Nucleus accumbens (tissue), 56 donors: ENCODE measurements at places on chromosomes 5 and 9.

DNA sequence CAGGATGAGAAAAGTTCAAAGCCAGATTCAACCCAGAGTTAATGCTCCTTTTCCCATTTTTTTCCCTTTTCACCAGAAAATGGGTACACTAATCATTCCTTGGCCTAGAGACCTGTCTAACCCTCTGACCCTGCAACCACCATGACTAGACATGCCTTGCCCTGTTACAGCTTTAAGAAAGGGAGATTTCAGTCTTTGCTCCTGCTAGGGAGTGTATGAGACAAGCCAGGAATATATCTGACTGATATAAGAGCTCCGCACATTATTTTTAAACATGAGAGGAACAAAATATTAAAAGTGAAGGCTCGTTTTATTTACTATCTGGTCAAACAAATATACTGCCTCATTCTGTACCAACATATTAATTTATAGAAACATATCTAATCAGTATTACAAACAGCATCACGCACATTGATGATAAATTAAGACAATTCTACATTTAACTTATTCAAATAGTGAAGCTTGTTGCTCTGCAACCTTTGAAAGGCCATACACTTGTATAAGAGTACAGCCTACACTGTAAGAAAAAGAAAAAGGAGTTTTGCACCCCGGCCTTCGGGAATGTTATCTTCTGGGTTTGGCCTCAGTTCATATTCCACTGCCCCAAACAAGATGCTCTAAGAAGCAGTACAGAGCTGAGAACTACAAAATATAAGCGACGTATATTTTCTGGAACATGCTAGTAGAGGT lies 132.7 kb downstream of the FBXL17 start:
- DNase-seq: no peak

DNA sequence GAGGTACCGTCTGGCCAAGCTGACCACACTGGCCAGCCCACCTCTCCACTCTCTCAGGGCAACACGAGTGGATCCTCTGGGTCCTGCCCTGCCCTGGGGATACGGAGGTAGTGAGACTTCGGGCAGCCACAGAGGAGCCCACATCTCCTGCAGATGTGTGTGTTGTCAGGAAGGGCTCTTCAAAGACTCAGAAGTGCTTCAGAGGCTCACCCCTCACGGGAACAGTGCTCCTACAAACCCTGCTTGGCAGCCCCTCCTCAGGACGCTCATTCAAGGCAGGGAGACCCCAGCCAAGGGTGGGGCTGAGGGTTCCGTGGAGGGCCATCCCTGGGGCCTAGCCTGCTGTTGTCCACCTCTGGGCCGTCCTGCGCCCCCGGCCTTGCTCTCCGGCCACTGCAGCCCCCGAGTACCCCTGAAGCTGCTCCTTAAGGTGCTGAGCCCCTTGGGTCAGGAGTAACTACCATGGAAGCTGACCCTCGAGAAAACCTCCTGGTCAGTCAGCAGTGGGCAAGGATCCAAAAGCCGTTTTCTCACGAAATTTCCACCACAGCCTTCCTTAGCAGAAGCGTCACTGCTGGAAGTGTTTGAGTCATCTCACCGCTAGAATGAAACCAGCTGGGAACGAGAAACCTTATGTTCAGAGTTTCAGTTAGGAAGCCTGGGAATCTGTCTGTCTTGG lies 23.2 kb upstream of the LRRC14B start:
- DNase-seq: no peak

- DNase-seq: no peak
Measured at GRCh38 chr5:18105449-18105848, 471.2 kb downstream of the TAF11L14 start.

DNA sequence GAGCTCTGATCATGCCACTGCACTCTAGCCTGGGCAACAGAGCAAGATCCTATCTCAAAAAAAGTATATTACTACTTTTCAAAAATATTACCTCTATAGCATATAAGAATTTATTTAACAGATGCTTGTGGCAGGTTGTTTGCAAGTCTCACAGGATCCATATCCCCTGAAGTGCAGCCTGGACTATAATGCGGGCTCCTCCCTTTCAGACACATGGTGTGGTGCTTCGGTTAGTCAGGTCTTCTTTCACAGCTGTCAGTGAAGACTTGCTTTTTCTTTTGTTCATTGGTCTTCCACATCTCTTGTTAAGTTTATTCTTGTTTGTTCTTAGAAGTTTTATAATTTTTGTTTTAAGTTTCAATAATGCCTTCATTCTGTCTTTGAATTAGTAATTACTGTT lies 9.4 kb upstream of the HRCT1 start:
- no peak for DNase-seq

DNA sequence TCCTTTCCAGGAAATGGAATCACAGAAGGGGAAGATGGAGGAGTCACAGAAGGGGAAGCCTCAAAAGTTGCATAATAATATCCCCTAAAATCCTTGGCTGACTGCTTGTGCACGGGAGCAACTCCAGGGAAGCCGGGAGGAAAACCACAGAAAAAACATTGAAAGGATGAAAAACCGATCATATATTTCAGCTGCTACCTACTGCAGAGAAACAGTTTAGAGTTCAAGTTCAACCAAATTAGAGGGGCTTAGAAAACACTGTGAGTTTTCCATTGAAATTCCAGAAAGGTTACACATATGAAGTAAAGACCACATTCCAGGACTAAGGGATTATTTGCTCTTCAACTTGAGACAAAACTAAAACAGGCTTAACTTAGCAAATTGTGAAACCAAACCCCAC lies 37.6 kb upstream of the MTAP start:
- DNase-seq: no peak

- DNase-seq: no peak
Measured at GRCh38 chr5:95985249-95985648, 23.6 kb upstream of the ELL2 start.
